ENCODE measurements at places on chromosomes 2 and 18. TPM values are rescaled to one million over a fixed set of nuclear protein-coding genes. Genes with fewer than 3 reads are reported as not detected.

RGPD8 gene
- total RNA-seq, result 0.81 TPM

SDC1 gene
- total RNA-seq, result 188 TPM

RAMP1 gene
- total RNA-seq, result not detected

CCNYL1 gene
- total RNA-seq, result 93.6 TPM

LRP2 gene
- total RNA-seq, result not detected

COL4A4 gene
- total RNA-seq, result 6.3 TPM

Data from Caki2 (cell line).